ENCODE measurements at places on chromosomes 16 and 17. TPM values are rescaled to one million over a fixed set of nuclear protein-coding genes. Genes with fewer than 3 reads are reported as not detected.

DNA sequence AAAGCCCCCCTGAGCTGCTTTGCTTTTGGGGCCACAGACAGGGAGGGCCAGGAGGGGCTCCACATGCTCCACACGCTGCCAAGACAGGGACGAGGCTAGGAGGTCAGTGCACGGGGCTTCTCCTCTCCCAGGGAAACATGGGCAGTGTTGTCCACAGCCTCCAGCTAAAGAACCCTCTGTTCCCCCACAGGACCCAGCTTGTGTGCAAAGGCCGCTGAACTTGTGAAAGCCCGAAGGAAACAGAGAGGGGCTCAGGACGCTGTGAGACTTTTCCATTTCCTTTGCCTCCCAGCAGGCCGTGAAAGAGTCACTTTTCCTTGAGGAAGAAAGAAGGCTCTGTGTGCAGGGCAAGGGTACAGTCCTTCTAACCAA is 9.7 kb downstream of the CDRT4 start:
- DNase-seq = peak; percentile 50

GRCh38 chr16:84742641-84743092 is 42.9 kb downstream of the USP10 start:
- DNase-seq = no peak

DNA sequence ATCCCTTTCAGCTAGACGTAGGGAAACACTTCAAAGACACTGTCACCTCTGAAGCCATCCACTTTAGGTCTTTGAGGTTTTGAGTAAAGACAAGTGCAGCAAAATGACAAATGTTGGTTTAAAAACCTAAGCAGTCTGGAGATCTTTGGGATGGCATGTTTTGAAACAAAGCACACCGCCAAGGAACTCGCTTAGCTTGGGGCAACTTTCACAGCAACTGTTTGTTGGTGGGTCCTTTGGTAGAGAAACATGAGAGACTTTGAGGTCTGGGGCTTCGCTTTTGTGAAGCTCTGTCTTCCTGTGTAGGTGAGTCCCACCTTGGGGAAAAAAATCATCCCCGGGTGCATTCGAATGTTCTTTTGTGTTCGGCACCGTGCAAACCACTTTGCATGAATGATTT is 357.5 kb downstream of the SNX29 start:
- DNase-seq = no peak

DNA sequence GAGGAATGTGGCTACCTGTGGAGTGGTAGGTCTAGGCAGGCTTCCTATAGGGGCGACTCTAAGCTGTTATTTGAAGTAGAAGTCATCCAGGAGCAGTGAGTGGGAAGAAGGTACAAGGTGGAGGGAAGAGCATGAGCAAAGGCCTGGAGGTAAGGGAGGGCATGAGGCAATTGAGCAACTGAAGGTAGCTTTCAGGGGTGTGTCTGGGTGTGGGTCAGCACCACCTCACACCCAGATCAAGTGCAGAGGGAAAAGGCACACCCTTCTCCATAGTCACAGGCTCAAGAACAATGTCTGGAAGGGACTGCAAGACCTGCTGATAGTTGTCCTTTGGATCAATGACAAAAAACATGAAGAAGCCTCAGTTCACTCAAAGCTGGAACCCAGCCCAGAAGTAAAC is 46.5 kb upstream of the IRX6 start:
- DNase-seq = no peak

GRCh38 chr16:30892670-30893416 is 1.0 kb downstream of the BCL7C start:
- no peak for DNase-seq

- no peak for DNase-seq
These were observed 196.0 kb upstream of the PSMD7 start for GRCh38 chr16:74100395-74101326.

DNA sequence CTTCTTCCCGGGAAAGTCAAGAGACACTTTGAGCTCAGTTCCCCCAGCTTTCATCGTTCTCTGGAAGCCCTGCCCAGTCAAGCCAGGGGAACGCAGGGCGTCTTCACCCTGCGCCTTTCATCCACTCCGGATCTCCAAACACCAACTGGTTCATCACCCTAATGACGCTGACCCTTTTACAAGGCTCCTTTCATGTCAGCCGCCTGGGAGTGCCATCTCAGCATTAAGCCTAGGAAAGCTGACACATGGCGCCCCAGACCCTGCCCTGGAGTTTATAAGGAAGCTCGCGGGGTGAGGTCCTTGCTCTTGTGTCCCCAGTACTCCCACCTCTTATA is 594 bp upstream of the DNAJC7 start:
- DNase-seq = no peak

The ARRB2 gene
- 23.4 TPM for total RNA-seq

DNA sequence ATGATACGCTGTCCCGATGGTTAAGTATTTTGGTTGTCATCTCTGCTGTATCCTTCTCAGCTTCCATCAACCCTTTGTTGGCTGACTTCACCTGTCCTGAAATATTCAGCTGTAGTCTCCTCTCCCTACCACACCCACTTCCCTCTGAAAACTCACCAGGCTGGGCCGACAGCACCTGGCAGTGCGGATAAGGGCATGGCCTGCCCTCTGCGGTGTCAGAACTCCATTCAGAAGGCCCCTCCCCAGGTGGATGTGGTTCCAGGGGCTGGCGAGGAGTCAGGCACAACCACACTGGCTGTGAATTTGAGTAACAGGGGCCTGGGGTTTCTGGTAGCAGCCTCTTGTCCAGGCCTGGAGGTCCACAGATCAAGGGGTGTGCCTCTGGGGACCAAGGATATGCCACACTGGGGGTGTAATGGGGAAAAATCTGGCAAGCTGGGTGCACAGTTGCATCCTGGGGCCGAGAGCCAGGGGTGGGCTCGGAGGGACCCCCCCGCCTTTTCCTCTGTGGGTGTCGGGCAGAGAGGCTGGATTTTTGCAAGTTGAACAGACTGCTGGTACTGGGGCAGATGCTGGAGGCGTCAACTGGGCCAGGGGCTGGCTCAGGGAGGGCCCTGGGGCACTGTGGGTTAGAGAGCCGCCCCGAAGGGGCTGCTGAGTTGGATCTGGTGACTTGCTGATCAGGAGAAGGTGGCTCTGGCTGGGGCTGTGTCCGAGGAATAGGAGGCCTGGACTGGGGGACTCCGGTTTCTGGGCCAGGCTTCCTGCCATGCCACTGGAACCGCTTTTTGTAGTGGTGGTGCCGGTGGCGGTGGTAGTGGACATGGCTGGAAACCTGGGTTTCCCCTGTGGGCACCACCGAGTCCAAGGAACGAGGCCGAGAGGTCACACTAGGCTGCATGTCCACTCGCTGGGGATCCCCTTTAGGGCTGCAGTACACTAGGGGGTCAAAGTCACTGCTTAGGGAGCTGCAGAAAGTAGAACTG is 5.6 kb upstream of the SUPT4H1 start:
- DNase-seq = no peak

DNA sequence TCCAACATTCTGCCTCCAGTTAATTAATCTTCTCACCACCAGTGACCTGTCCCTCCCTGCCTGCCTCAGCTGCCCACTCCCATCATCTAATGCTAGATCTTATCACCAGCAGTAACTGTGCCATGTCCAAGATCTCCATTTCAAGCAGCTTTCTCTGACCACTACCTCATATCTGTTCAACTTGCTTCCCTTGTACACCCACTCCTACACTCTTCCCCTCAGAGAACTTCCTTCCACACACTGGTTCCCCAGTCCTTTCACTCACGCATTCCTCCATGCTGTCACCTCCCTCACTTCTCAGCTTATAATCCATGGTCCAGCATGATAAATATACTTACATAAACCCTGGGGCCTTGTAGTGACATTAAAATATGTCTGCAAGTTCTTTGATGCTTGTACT is 31.8 kb upstream of the DYNLL2 start:
- DNase-seq = no peak

DNA sequence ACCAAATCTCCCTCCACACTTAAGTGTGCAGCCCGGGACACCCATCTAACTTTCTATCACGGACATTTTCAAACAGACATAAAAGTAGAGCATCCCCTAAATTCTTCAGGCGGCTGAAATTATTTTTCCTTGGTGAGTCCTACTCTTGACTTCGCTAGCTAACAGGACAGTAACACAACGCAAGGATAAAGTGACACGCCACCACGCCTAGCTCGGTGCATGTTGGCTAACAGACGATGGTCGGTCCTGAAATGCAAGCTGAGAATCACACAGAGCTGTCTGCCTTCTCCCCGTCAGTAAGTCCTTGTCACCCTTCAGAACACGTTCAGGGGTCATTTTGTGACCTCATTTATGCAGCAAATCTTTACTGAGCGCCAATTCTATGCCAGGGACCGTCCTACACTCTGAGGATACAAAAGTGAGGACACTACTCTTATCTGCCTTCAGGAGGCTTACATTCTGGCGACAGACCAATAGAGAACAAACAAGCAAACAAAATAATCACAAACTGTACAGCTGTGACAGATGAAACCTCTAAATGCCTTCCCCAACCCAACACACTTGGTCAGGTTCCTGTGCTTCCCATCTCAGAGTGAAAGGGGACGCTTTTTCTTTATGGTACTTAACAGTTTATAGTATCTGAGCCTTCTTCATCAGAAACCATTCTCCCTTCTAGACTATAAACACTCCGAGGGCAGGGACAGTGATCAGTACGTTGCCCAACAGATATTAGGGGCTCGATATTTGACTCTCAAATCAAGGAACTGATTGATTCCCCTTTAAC is 1.3 kb downstream of the NTAN1 start:
- DNase-seq = no peak

The CD7 gene
- 0.75 TPM for total RNA-seq

The CA10 gene
- total RNA-seq = not detected

DNA sequence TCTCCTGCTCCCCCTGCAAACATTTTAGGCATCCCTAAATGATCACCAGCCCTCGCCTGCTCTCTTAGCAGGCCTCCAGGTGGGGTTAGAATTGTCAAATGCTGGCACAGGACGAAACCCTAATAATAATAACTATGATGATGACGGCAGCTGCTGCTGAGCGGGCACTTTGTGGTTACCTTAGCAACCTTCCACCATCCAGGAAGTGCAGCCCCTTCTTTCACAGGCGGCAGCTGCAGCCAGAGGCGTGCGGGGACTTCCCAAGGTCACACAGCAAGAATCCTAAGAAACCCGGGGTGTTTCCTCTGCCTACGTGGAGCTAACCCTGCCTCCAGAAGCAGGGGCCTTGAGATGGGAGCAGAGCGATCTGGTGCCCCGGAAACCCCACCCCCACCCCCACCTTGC is 22.4 kb upstream of the EIF1 start:
- peak; percentile 48 for DNase-seq

GRCh38 chr16:78704416-78704815 is 605.0 kb downstream of the WWOX start:
- no peak for DNase-seq

The TP53TG3F gene
- total RNA-seq = not detected

The CDRT15 gene
- not detected for total RNA-seq

The TSPAN10 gene
- total RNA-seq = 0.24 TPM

DNA sequence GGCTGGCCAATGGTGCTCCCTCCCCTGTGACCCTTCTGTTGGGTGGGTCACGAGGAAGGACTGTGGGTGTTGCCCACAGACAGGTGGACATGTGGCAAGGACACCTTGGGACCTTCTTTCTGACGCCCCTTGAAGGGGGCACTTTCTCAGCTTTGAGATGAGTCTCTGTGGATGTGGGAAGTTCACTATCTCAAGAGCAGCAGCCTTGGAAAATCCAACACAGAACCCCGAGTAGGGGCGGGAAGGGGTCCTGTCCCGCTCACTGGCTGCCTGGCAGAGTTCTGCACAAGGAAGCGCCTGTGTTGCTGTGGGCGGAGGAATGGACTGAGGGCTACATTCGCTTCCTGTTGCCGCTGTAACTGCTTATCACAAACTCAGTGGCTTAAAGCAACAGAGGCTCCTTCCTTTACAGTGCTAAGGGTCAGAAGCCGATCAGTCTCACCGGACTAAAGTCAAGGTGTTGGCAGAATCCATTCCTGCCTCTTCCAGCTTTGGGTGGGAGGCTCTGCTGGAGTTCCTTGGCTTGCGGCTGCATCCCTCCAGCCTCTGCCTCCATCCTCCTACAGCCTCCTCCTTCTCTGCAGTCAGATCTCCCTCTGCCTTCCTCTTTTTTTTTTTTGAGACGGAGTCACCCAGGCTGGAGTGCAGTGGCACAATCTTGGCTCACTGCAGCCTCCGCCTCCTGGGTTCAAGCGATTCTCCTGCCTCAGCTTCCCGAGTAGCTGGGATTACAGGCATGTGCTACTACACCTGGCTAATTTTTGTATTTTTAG is 305.2 kb downstream of the SEC14L1 start:
- peak; percentile 70 for DNase-seq

DNA sequence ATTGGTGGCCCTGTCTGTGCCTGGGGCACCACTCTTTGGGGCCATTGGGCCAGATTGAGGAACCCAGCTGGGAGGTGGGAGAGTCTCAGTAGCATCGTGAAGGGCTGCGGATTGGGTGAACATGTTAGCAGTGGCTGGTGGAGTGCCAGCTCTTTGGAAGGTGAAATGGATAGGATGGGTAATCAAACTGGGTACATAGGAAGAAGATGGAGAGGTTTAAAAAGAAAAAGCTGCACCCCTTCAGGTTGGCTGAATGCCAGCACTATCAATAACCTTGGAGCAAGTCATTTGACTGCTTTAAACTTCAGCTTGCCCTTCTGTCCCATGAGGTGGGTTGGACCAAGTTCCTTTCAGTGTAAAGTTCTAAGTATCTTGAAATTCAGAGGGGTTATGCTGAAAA is 95.0 kb downstream of the RPTOR start:
- DNase-seq = no peak

GRCh38 chr17:34499576-34499975 is 79.8 kb upstream of the TMEM132E start:
- no peak for DNase-seq

Measured in Right ventricle myocardium superior (tissue), 1 donor.